D721Med (cell line): ENCODE measurements at places on chromosomes 3 and 15.

DNA sequence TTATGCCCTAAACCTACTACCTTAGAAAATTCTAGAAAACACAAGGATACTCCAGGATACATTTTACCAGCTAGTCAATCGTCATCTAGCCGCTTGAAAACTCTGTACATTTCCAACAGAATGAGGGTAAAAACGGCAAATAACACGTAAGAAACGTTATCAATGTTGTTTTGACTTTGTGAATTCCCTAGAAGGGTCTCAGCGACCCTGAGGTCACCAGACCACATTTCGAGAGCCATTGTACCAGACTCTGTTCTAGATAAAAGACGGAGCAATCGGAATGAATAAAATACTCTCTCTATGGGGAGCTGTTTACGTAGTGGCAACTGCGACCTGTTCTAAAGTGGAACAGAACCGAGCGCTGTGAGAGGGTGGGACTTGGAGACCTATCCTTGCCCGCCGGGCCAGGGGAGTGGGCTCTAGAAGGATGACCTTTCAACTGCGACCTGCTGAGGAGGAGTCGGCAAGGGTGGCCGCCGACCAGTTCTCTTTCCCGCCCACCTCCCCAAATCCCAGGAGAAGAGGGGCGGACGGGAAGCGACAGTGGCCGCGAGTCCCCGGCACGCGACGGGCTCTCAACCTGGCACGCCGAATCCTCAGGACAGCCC is 778 bp upstream of the AP4E1 start:
- no peak for DNase-seq

DNA sequence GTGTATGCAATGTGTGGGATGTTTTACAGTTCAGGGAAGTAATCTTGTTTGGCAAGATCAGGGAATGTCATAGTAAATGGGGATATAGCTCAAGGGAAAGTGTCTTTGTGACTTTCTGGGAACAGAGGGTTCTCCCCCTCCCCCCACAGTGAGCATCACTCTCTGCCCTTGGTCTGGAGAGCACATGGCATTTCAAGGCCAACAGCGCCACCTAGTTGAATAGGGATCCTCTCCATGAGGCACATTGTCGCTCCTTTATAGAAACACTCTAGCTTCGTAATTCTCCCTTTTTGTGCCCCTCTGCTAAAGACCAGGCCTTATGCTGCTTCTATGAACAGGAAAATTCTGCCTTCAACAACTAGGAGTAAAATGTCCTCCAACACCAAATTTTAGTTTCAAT is 37.1 kb upstream of the ARNT2 start:
- no peak for DNase-seq

- no peak for DNase-seq
These were observed 22.7 kb upstream of the NIPA2 start for GRCh38 chr15:22815766-22816165.

DNA sequence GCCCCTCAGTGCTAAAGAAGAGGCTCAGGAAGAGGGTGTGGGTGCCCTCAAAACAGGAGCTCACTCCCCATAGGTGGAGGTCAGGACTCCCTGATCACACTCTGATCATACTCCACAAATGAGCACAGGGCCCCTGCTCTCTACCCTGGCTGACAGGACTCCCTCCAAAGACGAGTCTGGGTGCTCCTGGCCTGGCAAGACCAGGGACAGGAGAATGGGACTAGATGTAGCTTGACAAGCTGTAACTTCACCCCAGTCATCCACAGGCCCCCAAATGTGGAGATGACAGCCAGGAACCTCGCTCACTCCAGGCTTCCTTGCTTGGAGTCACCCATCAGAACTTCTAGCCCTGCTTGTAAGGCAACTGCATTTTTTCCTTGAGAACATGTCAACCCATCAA is 11.1 kb downstream of the SCN5A start:
- DNase-seq: no peak

GRCh38 chr3:128195802-128196201 is 42.5 kb downstream of the EEFSEC start:
- DNase-seq: no peak

DNA sequence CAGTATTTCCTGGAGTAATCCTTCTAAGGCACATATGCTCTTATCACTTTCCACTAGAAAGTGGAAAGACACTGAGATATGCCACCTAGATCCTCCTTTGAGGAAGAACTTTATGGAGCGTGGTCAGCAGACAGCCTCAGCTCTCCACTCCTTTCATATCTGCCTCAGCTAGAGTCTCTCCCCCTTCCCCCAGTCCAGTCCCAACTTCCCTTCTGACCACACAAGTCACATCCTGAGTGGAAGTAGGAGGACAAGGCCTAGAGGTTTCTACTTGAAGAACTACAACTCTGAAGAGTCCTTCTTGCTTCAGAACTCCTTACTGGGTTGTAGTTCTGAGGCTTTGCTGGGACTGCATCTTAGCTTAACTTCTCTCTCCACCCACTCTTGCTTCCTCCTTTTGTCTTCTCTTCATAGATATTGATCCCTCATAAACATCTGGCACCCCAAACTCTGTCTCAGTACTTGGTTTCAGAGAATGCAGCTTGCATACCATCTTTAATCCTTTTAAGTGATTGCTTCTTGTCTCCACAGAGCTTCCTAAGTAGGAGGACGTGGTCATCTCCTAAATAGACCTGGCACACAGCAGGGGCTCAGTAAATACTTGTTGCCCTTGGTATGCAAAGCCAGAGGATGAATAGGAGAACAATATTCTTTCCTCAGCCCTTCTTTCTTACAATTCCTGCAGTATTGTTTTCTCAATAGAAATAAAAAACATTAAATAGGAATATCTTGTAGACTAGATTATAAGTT is 109.6 kb downstream of the OXSM start:
- no peak for DNase-seq

GRCh38 chr15:70016511-70016994 is 81.2 kb downstream of the TLE3 start:
- DNase-seq: no peak

DNA sequence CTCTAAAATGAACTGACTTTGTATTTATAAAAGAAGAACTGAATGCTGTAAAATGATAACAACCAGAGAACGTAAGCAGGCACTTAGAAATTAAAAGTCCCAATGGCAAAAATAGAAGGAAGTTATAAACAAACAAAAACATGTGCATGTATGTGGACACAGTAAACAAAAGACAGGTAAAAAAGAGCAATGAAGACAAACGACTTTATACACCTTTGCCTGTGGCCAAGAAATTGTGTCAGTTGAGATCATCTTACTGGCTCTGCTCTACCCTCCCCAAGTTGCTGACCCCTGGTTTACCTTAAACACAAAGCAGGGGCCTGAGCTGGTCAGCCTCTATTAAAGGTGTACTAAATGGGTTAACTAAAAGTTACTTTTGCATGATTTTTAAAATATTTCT is 41.7 kb upstream of the GP5 start:
- no peak for DNase-seq

GRCh38 chr15:83918011-83918410 is 264.1 kb downstream of the ADAMTSL3 start:
- DNase-seq: no peak

DNA sequence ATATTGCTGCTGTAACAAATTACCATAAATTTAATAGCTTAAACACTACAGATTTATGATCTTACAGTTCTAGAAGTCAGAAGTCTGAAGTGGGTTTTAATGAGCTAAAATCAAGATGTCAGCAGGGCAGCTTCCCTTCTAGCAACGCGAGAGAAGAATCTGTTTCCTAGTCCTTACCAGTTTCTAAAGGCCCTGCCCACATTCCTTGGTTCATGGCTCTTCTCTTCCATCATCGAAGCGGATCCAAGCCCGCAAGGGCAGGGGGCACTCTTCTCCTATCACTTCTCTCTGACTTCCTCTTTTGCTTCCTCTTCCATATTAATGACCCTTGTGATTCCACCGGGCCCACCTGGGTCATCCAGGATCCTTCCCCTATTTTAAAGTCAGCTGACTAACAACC is 16.1 kb downstream of the MINDY4B start:
- DNase-seq: no peak

GRCh38 chr15:63759752-63760151 is 74.0 kb downstream of the HERC1 start:
- no peak for DNase-seq

DNA sequence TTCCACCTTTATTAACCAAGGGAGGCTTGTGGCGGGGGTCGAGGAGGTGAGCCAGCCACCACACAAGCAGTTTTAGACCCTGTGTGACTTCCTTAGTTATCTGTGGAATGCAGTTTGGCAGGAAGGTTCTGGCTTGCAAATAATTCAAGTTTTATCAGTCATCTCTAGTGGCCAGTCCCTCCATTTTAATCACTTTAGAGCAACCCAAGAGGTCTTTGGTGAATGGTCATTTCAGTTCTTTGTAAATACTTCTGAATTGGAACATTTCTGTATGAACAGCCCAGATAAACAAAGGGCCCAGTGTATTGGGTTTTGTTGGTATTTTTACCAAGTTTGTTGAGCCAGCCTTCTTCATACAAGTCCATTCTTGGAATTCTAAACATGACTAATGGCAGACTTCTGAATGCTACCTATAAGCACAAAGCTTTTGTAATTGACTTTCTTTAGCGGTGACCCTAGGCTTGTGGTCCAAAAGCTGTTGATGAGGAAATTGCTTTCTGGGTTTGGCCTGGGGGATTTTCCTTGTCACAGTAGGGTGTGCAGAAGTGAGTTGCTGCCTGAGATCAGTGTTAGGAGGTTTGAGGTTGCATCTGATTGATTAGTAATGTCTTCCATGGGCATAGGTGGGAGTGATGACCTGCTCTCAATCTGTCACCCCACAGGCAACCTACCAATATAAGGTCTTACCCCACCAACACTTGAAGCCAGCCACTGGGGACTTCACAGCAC is 193.3 kb upstream of the TOPAZ1 start:
- no peak for DNase-seq

DNA sequence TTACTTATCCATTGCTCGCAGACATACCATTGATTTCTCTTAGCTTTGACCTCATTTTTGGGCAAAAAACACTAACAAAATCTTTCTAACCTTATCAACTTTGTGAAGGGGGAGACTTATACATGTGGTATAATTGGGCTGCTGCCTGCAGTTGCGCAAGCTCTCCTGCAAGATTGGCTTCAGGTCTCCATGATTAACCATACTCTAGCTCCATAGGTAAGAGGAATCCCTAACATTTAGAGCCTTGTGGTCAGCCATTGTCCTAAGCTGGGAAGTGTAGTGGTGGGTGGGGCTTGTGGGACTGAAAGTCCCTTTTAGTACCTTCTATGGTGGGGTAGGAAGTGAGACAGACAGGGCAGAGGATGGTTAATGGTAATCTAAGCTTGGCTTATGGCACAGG is 179.6 kb upstream of the THRB start:
- DNase-seq: no peak

GRCh38 chr15:69591905-69592508 is 139.4 kb downstream of the RPLP1 start:
- no peak for DNase-seq

DNA sequence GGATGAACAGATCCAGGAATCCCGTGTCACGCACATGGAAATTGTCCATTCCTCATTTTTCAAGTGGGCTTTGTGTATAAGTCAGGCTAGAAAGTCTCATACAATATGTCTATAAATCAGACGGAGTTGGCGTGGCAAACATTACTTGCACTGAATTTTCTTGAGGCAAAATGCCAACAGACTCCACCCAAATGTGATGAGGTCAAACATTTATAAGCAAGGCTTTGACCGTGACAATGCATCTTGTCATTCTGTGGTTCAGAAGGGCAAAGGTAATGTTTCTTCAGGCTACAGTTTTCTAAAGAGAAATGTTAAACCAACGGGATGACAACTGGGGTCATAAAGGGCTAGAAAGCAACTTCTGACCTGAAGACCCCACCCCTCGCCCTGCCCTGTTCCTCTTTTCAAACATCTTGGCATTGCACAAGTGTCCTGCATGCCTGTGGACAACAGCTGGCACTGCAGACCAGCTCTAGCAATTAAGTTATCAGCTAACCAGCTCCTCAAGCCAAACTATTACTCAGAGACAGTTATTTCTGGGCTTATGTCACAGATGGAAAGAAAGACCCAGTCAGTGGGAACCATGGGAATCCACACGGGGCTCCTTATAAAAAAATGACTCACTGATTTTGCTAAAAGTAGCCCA is 36.5 kb upstream of the SPTBN5 start:
- no peak for DNase-seq

DNA sequence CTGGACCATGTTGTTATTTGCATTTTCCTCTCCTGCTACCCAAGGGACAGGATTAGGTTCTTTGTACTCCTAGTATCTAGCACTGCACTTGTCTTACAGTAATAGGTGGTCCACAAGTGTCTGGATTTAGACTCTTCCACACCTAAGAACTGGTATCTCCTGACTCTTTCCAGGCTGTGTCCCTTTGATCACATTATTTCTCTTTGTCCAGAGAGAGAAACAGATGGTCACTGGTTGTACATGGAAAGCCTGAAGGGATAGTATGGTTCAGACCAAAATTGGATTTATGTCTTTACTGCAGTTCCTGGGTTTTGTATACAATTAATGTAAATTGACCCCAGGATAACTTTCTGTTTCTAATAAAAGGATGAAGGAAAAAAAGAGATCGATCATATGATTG is 64.0 kb downstream of the PDE8A start:
- DNase-seq: no peak

- no peak for DNase-seq
These were observed 76.9 kb downstream of the CTNNB1 start for GRCh38 chr3:41276191-41276590.

GRCh38 chr15:100810831-100811230 is 68.8 kb upstream of the ALDH1A3 start:
- DNase-seq: no peak

- DNase-seq: no peak
These were observed 80.5 kb upstream of the WNT5A start for GRCh38 chr3:55567615-55568014.

DNA sequence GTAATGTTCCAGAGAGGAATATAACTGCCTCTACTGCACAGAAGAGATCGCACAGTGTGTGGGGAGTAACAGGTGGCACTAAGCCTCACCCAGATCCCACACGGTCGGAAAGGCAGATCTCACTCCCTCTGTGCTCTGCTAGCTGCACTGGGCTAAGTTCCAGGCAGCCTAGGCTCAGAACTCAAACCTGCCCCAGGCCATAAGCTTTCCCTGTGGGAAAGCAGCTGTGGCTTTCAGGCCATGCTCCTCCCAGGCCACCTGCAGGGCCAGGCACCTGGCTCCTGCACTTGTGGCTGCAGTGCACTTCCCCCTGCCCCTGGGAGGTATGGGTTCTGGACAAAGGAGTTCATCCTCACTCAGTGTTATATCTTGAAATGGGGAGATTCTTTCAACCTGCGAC is 27.5 kb downstream of the PCCB start:
- no peak for DNase-seq

- no peak for DNase-seq
These were observed 11.8 kb upstream of the PP2D1 start for GRCh38 chr3:20023623-20024405.

DNA sequence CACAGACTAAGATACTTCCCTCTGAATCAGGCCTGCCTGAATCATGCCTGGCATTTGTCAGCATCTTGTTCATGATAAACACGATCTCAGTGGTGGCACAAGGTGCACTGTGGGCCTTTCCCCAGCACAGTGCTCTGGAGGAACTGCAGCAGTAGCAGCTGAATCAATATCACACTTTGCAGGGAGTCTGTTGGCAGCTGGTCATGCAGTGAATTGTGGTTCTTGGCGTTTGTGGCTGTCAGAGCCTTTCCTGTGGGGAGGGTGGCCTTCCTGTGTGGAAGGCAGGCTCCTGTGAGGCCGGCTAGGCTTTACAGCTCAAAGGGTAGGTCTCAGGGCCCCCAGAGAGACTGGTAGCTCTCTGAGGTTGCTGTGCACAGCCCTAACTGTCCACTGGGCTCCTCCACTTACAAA is 54.4 kb upstream of the TLE3 start:
- no peak for DNase-seq

- no peak for DNase-seq
These were observed 176.5 kb downstream of the RAP2B start for GRCh38 chr3:153338487-153338886.
